HFFc6 (cell line): ENCODE measurements at places on chromosomes 2 and 18.

GRCh38 chr2:127256381-127256780, 36.3 kb upstream of the CYP27C1 start:
- no peak for DNase-seq

GRCh38 chr2:95041824-95042442, 16.4 kb downstream of the MAL start:
- DNase-seq, result no peak

DNA sequence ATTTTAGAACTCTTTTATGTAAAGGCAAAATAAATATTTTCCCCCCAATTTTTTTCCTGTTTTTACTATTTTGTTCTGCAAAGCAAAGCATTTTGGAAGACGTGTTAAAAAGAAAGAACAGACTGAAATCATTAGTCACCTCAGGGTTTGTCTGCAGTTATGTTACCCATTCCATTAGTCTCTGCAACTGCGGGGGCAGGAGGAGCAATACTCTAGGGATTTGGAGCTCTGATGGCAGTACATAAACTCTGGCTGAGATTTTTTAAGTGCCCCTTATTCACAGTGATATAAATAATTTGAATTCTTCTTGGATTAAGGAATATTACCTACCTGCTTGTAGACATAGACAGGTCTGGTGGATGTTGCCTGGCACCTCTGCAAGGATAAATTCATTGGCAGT, 88.0 kb upstream of the CELF4 start:
- DNase-seq, result no peak

- no peak for DNase-seq
Observed at GRCh38 chr2:235596272-235596671, 102.4 kb downstream of the AGAP1 start.

DNA sequence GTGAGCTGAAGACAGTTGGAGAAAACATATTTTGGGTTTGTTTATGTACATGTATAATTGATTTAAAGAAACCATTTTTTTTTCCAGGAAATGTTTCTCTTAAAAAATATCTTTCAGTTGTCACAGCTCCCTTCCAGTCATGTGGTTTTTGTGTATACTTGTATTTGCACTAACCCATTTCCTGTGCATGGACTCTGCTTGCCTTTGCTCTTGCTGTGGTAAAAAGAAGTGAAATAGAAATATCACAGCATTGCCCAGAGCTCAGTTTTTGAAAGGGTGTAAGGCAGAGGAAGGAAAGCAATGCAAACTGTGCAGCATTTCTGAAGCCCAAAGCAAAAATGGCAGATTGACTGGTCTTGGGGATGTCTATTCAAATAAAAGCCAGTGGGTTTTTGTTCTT, 10.4 kb upstream of the DOCK10 start:
- DNase-seq, result no peak

- no peak for DNase-seq
Observed at GRCh38 chr18:6576718-6577375, 152.7 kb upstream of the ARHGAP28 start.
